ENCODE measurements at places on chromosomes 2 and 18.

DNA sequence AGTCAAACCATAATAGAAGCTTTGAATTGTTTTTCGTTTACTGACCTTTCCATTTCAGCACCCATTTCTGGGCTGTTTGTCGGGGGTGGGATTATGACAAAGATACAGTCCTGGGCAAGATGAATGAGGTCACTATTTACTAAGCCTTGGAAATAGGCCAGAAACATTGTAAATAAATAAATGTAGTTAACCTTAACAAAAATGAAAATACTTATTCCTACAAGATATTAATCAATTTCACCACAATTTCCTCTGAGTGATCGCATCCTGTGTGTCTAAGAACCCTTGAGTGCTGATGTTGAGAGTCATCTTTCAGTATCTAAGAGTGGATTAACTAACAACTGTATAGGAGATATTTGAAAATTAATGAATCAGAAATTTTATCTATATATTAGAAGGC is 14.0 kb downstream of the ITGA4 start:
- DNase-seq = no peak

DNA sequence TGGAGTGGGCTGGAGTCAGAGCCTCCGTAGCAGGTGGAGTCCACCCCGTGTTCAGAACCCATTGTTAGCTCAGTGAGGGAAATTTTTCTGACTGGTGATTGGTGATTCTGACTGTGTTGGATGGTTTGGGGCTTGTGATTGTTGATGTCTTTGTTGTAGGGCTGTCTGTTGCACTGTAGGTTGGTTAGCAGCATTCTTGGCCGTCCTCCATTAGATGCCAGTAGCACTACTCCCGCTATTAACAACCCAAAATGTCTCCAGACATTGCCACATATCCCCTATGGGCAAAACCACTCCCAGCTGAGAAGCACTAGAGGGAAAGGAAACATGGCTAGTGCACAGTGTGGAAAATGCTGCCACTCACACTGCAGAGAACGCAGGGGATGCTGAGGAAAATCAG is 51.7 kb downstream of the ARMC9 start:
- DNase-seq = no peak

GRCh38 chr2:60764736-60765534 is 8.9 kb downstream of the PAPOLG start:
- DNase-seq = no peak

GRCh38 chr18:8952769-8953760 is 149.4 kb upstream of the NDUFV2 start:
- DNase-seq = no peak

DNA sequence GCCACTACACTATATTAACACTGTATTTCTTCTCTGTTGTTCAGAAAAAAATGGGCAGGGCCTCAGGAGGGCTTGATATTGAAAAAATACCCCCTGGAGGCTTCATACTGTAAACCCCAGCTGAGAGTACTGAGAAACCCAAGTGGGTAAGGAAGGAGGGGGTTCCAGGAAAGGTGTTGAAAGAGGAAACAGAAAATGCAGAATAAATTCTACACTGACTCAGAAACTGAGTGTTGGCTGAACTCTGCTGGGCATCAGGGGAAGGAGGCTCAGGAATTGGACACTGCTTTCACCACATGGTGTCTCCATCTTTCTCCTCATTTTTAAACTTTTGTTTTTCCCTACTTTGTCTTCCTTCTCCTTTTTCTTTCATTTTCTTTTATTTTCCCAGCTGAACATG is 253.7 kb downstream of the DYM start:
- no peak for DNase-seq

GRCh38 chr2:237431837-237432236 is 17.9 kb upstream of the COL6A3 start:
- DNase-seq = no peak

- no peak for DNase-seq
These were observed 184.2 kb downstream of the ZNF521 start for GRCh38 chr18:25167612-25168410.

- DNase-seq = no peak
These were observed 145.2 kb downstream of the ICOS start for GRCh38 chr2:204081487-204082425.

GRCh38 chr18:2538844-2539243 is 32.5 kb downstream of the METTL4 start:
- DNase-seq = no peak

GRCh38 chr2:118387509-118387908 is 299.2 kb downstream of the INSIG2 start:
- DNase-seq = no peak

DNA sequence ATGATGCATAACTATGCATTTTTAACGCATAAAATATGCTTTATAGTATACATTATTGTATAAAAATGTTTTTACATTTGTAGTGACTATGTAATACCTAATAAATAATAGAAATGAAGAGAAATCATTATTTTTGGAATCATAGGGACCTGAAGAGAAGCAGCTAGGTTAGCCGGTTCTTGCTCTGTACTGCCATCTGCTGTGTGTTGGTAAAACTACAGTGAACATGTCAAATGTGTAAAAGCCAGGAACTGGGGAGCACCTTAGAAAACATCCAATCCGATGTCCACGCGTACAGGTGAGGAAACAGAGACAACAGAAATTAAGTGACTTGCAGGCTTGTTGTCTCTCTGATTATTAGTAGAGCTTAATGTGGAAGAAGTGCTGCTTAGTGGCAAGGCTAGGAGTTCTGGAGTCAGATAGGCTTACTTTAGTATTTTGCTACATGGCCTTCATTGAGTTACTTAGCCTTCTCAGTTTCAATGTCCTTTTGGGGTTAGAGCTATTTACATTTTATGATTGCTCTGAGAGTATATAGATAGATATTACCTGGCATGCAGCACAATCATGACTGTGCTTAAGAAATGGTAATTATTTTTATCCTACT is 386.5 kb downstream of the DLGAP1 start:
- DNase-seq = peak; percentile 4

GRCh38 chr2:88691339-88692183 is at the start of gene RPIA:
TSS of gene RPIA (plus strand) at chr2:88691673. CDS start at chr2:88691699, 26 bp downstream.
- peak; percentile 99 for DNase-seq

GRCh38 chr2:9574331-9574730 is 18.7 kb upstream of the ADAM17 start:
- DNase-seq = no peak

GRCh38 chr2:71661782-71662181 is 208.4 kb downstream of the DYSF start:
- no peak for DNase-seq

DNA sequence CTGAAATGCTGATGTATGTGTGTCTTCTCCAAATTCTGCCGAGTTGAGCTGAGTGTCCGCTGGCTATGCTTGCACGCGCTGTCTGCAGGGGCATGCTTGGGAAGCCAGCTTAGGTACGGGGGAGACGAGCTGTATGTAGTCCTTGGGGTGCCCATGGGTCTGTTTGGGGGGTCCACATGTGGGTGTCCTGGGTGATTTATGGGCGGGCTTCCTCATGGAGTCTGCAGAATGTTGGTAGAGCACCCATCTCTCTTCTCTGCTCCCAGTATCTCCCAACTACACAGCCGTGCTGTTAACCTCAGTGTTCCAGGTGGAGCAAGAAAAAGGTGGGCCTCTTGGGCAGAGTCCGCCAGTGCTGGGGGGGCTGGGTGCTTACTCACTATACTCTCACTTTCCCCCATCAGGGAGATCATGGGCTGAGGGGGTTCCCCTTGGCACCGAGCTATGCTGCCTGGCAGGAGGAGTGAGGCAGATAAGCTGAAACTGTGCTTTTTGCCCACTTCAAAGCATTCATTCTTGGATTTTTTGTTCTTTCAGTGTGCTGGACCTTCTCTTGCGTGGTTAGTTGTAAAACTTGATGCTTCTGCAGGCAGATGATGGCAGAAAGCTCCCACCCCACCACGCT is 128.2 kb upstream of the ALKAL2 start:
- DNase-seq = no peak

DNA sequence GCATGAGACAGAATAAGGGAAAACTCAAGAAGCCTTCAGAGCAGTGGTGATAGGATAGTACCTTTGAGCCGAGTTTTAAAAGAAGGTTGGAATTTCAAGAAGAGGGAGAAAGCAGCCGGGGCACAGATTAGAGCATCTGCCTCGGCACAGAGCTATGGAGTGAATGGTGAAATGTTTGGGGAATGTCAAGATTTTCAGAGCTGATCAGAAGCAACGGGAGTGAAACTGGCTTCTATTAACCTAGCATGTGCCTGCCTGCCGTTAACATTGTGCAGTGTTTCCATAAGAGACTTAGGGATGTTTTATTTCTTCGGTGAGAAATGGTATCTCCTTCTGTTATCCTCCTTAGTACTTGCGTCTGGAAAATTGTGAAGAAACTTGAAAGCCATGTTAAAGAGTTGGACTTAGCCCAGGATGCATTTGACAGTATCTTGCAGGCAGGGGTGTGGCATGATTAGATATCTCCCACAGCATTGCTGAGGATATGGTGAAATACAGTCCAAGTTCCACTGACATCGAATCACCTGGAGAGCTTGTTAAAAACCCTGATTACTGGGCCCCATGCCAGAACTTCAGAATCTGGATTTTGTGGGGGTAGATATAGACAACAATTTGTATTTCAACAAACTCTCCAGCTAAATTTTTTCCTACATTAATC is 96.8 kb upstream of the PPP1CB start:
- no peak for DNase-seq

GRCh38 chr2:62208074-62208757 is 12.3 kb downstream of the B3GNT2 start:
- DNase-seq = no peak

DNA sequence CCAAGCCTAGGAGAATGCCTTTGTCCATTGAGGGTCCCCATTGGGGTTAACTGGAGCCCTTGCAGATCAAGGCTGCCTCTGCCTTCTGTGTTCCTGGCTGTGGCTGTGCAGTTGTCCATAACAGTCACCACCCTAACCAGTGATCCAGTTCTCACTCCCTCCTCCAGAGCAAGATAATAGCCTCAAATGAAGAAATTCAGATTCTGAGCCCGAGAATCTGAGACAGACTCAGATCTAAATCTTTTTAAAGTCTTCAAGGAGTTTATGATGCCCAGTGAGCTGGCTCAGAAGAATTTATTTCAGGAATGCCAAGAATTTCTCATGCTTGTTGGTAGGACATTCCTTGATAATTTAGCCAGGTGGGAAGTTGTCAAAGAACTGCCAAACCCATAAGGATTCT is 44.3 kb upstream of the RAB6C start:
- no peak for DNase-seq

DNA sequence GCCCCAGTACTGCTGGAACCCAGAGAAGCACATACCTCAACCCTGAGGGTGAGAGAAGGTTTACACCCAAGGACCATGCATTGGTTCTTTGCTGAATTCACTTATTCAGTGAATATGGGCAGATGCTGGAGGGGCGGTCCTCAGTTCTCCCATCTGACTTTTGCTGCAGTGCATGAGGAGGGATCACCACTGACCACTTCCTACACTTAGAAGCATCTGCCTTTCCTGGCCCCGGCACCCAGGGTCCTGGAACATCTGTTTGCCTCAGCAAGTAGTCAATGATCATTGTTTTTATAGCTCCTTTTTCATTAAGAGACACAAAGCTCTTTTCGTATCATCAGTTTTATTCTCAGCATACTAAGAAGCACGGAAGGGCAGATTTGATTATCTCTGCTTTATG is 211.4 kb downstream of the SH3RF3 start:
- no peak for DNase-seq

GRCh38 chr2:159617100-159617499 is 752 bp upstream of the BAZ2B start:
- no peak for DNase-seq

- DNase-seq = no peak
These were observed 262.8 kb upstream of the AGAP1 start for GRCh38 chr2:235230821-235231601.

GRCh38 chr2:152379089-152379488 is 44.1 kb downstream of the FMNL2 start:
- no peak for DNase-seq

DNA sequence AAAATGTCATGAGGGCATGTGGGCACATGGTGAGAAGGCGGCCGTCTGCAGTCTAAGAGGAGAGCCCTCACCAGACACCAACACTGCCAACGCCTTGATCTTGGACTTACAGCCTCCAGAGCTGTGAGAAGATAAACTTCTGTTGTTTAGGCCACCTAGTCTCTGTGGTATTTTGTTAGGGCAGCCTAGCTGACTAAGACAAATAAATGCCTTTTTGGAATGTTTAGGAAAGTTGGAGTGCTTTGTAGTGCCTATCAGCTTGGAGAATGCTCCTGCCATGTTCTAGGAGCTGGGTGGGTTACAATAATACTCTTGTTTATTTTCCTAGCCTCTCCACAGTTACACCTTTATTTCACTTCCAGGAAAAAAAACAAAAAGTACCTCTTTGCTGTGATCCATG is 92.0 kb downstream of the SPP2 start:
- DNase-seq = no peak

- DNase-seq = no peak
These were observed 407.0 kb upstream of the KCNJ3 start for GRCh38 chr2:154291511-154291910.

DNA sequence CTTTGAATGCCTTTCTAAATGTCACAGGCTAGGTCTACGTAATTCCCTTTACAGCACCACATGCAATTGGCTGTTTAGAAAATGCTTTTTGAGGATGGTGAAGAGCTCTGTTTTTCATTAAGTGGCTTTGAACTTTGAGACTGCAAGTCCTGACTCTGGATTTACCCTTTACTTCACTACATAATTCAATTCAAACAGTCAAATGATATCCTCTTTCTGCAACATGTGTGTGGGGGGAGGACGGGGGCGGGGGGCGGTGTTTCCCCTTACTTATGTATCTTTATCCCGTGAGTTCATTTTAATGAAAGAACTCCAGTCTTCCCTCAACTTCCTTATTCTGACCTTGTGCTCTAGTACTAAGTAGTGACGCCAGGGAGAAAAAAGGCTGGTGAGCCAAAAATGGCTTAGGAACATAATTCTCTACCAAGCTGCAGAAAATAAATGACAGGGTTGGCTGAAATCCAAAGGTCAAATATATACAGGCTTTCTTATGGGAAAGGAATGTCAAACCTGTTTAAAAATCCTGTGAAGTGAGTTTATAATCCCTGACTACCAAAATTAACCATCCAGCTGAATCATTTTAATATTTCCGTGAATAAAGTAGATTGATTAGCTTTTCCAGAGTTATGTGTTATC is 119.6 kb downstream of the SLC8A1 start:
- DNase-seq = no peak

- no peak for DNase-seq
These were observed 148.6 kb downstream of the B3GNT2 start for GRCh38 chr2:62344472-62344871.

DNA sequence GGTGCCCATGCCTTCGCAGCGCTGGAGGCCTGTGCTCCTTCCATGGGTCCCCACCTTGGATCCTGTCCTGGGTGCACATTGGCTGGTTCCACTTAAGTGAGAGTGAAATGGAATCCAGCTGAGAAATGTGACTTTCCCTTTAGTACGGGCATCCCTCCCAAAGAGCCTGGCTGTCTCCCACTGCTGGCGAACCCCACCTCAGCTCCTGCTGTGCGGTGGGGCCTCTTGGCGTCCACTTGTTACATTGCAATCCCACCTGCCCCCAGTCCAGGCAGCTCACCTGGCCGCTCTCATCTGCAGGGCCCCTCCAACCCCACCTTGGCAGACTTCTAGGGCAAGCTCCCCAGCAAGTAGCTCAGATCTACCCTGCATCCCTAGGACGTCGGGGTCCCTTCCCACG is 35.5 kb upstream of the GNAL start:
- no peak for DNase-seq

- no peak for DNase-seq
These were observed 506.7 kb upstream of the CNTNAP5 start for GRCh38 chr2:123518367-123518766.
